Gastrocnemius medialis (tissue), 4 donors: ENCODE measurements at places on chromosomes 5 and 9. TPM values are rescaled to one million over a fixed set of nuclear protein-coding genes. Genes with fewer than 3 reads are reported as not detected.

The PHF24 gene
- not detected for total RNA-seq

GRCh38 chr9:126702151-126703001, 88.6 kb downstream of the LMX1B start:
- no peak overlapping the region for H3K27ac ChIP-seq
- H3K4me3 ChIP-seq: no peak overlapping the region
- H3K4me1 ChIP-seq: peaks cover 10% of the 10 kb centered on the region
- H3K27me3 ChIP-seq: peaks cover 11% of the 10 kb centered on the region
- no peak for DNase-seq

GRCh38 chr9:38119560-38120236, 50.7 kb upstream of the SHB start:
- H3K27ac ChIP-seq: no peak overlapping the region
- no peaks in the 10 kb centered on the region for H3K27me3 ChIP-seq
- H3K4me3 ChIP-seq: no peak overlapping the region
- no peaks in the 10 kb centered on the region for H3K36me3 ChIP-seq
- DNase-seq: no peak
- no peaks in the 10 kb centered on the region for H3K4me1 ChIP-seq

GRCh38 chr5:123037104-123037418, 536 bp upstream of the PPIC start:
- no peaks in the 10 kb centered on the region for H3K36me3 ChIP-seq
- DNase-seq: no peak
- peak overlapping the region; percentile 96 for H3K4me3 ChIP-seq
- H3K27ac ChIP-seq: peak overlapping the region; percentile 91
- peaks cover 15% of the 10 kb centered on the region for H3K4me1 ChIP-seq

- no peak overlapping the region for H3K27ac ChIP-seq
- H3K27me3 ChIP-seq: no peaks in the 10 kb centered on the region
- no peak for DNase-seq
- H3K4me3 ChIP-seq: no peak overlapping the region
- peaks cover 26% of the 10 kb centered on the region for H3K4me1 ChIP-seq
- no peaks in the 10 kb centered on the region for H3K36me3 ChIP-seq
These were observed 9.8 kb upstream of the CCDC69 start for GRCh38 chr5:151233616-151234085.
